NCI-H2107 (cell line): ENCODE measurements at places on chromosomes 7 and 10.

GRCh38 chr10:93601146-93601773 lies at the start of gene RBP4:
TSS of gene RBP4 (minus strand) at chr10:93601235. CDS start at chr10:93601028, 207 bp downstream.
- no peak for DNase-seq

DNA sequence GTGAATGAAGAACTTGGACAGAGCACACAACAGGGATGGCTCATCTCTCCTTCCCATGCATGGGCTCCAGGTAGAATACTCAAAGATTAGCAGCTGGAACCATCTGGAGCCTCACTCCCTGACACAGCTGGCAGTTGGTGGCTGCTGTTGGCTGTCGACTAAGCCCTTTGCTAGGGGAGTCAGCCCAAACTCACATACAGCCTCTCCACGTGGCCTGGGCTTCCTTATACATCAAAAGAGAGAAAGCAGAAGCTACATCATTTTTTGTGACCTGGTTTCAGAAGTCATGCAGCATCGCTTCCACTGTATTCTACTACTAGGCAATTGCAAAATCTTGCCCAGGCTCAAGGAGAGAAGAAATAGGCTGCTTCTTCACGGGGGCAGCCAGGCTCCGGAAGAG lies 24.4 kb downstream of the ASNS start:
- no peak for DNase-seq

DNA sequence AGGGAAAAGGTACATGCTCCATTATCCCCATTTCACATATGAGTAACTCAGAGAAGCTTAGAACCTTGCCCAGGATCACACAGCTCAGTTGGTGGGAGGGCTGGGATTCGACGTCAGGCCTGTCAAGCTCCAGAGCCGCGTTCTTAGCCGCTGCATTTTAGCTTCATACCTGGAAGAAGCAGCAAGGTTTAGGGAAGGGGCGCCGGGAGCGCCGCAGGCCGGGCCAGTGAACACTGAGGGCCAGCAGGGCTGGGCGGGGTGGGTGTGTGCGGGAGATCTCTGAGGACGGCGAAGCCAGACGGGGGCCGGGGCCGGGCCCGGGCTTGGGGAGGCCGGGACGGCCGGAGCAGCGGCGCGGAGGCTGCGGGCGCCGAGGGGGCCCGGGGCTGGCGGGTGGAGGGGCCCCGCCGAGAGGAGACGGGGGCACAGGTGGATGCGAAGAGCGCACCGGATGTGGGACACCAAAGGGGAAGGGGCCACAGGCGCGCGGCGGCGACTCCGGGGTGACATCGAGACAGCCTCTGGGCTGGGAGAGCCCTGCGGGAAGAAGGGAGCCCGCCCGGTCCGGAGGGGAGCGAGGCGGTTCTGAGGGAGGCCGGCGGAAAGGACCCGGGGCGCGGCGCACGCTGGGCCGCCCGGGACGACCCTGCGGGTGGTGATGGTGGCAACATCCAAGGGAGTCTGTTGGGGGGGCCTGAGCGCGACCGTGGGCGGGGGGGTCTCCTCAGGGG lies 498 bp downstream of the NDST2 start:
- DNase-seq, result no peak

GRCh38 chr7:22464299-22464698 lies 35.7 kb downstream of the STEAP1B start:
- DNase-seq, result no peak

DNA sequence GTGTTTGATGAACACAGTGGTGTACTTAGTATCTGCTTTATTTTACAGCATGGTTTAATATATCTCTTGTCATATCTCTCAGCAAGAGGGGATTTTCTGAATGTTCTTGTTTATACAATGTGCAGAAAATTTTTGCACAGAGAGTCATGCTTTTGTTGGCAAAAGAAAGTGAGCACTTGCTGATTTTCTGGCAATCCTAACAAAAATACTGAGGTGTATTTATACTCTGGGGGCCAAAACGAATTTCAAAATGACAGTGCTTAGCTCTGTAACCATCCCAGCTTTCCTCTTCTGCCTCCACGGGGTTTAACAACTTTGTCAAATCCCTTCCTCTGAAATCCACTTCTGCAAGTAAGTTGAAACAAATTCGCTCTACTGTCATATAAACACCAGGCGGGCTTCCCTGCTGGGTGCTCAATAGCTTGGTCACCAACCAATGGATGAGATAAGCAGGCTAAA lies 169.2 kb downstream of the NOC3L start:
- no peak for DNase-seq

- no peak for DNase-seq
Measured at GRCh38 chr10:120825878-120826769, 25.0 kb upstream of the WDR11 start.

GRCh38 chr7:4626318-4626845 lies 55.7 kb upstream of the FOXK1 start:
- no peak for DNase-seq

GRCh38 chr7:1608318-1608717 lies 38.5 kb upstream of the PSMG3 start:
- DNase-seq, result no peak

GRCh38 chr7:47670729-47671128 lies 88.8 kb upstream of the TNS3 start:
- DNase-seq, result no peak

GRCh38 chr10:124237282-124237961 lies 144.0 kb upstream of the CHST15 start:
- DNase-seq, result no peak

DNA sequence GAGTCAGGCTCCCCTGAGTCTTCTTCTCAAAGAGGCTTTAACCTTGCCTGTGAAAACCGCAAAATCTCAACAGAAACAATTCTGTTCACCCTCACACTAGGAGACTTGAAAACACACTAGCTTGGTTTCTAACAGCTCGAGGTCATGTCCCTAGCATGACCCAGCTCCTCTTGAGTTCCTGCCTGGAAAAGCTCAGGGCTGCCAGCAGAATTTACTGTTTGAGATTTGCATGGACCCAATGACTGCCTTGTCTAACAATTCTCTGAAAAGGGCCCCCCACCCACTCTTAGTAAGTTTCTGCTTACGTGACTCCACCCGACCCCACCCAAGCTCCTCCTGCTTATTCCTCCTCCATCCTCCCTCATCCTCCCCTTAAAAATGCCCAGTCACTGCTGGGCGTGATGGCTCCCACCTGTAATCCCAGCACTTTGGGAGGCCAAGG lies 85.1 kb upstream of the KMT2C start:
- DNase-seq, result no peak
